CMK (cell line): ENCODE measurements at places on chromosomes 12 and 14.

DNA sequence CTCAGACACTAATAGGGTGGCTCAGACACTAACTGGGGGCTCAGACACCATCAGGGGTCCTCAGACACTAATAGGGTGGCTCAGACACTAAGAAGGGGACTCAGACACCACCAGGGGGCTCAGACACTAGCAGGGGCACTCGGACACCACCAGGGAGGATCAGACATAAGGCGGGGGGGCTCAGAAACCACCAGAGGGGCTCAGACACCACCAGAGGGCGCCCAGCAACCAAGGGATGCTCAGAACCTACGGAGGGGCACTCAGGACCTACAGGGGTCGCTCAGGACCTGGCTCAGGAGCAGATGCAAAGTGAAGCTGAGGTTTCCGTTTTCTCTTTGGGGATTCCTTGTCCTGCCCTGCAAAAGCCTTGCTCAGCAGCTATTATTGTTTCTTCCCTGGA is 448.5 kb downstream of the TMEM121 start:
- peak; percentile 17 for DNase-seq

DNA sequence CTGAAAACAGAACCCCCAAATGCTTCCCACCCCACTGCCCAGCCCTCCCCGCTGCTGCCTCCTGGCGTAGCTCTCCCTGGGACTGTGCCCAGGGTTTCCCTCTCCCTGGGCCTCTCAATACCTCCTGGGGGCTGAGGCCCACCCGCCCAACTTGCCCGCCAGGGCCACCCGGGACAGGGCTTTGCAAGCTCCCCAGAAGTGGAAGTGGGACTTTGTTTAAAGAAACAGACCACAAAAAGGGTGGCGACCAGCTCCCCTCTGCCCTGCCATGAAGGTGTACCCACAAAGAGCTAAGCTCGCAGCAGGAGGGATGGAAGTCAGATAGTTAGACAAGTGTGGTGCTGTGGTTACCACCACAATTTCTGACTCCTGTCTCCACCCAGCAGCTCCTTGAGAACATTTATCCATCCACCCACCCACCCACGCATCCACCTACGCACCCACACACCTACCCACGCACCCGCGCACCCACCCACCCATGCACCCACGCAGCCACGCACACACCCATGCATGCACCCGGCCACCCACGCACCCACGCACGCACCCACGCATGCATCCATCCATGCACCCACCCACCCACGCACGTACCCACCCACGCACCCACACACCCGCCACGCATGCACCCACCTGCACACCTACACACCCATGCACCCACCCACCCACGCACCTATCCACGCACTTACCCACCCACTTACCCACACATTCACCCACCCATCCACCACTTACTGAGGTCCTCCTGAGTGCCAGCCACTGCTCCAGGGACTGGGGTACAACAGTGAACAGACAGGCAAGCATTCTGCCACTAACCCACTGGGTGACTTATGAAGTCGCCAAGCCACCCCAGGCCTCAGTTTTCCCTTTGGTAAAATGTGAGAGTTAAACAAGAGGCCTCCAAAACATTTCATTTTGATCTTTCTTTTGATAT is 127.3 kb downstream of the SCARB1 start:
- no peak for DNase-seq

DNA sequence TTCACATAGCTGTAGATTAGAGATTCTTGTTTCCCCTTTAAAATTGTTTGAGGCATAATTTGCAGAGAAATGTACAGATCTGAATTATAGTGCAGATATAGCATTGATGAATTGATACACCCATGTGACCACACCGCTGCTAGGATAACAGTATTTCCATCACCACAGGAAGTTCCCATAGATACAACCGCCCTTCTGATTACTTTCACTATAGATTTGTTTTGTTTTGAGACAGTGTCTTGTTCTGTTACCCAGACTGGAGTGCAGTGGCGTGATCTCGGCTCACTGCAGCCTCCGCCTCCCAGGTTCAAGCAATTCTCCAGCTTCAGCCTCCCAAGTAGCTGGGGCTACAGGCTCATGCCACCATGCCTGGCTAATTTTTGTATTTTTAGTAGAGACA is 8.8 kb upstream of the ASPG start:
- DNase-seq, result no peak

DNA sequence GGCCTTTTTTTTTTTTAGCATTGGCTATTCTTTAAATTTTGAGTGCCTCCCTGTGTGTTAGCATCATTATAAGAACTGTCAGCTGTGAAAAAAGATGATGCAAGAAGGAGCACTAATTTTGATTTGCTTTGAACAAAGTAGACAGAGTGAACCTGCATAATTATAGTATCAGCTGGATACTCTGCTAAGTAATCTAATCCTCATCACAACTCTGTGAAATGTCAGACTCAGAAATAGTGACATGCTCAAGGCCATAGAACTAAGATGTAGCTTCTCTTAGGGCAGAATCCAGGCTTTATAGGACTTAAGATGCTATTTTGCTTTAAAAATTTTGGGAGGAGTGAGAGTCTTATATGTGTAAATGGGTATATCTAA is 31.9 kb downstream of the FBXO34 start:
- DNase-seq, result no peak

- no peak for DNase-seq
These were observed 501.7 kb upstream of the SEL1L start for GRCh38 chr14:82035397-82035796.

- no peak for DNase-seq
These were observed 13.6 kb downstream of the ARHGEF40 start for GRCh38 chr14:21083565-21084325.

DNA sequence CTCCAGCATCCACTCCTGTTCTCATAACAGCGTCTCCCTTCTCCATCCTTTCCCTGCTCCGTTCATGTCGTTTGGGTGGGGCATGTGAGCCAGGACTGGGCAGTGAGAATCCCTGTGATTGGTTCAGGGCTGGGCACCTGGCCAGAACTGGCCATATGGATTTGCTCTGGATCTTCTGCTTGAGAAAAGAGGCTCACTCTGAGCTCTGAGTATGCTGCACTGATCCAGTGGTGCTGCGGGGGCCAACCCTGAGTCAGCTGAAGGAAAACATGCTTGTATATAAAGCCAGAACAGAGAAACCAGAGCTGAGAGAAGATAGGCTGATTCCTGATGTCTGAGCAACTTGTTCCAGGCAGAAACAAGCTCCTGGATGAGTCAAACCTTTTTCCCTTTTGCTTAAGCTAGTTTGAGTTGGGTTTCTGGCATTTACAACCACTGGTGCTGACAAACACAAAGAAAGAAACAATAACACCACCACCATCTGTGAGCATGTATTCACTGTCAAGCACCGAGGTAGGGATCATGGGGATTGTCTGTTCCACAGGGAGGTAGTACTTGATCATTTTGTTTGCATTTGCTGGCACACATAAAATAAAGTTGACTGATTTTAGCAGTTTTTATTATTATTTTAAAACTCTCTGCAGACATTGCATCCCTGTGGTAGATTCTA is 14.0 kb upstream of the HPD start:
- no peak for DNase-seq

GRCh38 chr12:96434107-96434506 is 33.9 kb upstream of the CDK17 start:
- DNase-seq, result peak; percentile 36

GRCh38 chr12:109818905-109819500 is 14.2 kb downstream of the TRPV4 start:
- DNase-seq, result no peak

DNA sequence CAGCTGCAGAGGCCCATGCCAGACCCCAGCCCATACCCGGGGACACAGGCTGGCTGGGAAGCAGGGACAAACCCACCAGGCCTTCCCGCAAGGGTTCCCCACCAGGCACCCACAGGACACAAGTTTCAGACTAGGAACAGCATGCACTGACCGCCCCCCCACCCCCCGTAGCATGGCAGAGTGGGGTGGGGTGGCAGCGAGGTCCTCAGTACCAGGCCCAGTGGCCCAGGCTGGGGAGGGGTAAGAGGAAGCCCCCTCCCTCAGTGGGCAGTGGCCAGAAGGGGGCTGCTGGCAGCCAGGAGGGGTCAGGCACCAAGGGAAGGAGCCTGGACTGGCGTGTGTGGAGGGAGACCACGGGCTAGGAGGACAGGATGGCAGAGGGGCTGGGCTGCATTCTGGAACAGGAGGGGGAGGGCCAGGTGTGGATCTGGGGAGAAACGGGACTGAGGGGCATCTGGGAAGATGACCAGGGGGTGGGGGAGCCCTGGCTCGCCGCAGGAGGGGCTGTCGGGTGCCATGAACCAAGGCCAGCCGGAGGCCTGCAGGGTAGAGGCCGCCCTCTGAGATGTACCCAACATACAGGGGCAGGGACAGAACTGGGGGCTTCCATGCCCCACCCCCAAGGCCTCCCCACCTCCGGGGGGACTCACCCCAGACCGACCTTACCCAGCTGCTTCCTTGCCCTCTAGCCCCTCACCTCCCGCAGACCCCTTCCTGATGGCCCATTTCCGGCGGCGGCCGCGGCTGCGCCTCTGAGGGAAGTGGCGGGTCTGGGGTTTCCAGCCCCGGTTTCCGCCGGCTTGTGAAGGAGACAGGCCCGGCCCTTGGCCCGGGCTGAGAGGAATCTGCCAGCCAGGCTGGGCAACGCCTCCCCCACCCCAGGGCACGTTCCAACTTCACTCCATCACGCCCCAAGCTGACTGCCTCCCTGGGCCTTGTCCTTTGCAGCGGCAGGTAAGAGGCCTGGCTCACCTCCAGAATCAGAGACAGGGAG is 5.6 kb upstream of the JAG2 start:
- DNase-seq, result no peak

- DNase-seq, result no peak
These were observed 14.9 kb downstream of the ABCB9 start for GRCh38 chr12:122951406-122951805.

DNA sequence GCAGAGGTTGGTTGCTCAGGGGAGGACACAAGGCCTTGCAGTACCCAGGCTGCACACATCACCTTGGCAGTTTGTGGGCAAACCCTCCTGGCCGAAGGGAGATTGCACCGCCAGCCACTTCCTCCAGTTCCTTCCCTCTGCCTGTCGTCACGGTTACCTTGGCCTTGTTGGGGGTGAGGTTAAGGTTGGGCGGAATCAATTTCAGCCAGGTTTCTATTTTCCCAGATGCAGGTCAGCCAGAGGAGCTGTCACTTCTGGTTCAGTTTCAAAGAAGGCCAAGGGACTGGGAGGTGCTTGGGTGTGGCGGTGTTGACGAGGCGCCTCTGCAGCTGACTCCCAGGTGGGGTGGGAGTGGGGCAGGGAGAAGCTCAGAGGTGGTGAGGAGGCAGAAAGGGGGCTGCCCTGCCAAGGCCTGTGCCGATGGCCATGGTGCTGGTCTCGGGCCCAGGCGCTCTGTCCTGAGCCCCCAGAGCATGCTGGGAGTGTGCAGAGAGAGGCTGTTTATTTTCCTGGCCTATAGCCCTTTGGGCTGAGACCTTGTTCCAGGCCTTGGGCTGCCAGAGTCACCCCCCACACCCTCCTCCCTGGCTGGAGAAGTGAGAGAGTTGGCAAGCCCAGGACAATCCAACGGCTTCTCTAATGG is 31.4 kb downstream of the JDP2 start:
- no peak for DNase-seq

GRCh38 chr12:122871851-122872780 is 23.8 kb downstream of the VPS37B start:
- DNase-seq, result no peak

DNA sequence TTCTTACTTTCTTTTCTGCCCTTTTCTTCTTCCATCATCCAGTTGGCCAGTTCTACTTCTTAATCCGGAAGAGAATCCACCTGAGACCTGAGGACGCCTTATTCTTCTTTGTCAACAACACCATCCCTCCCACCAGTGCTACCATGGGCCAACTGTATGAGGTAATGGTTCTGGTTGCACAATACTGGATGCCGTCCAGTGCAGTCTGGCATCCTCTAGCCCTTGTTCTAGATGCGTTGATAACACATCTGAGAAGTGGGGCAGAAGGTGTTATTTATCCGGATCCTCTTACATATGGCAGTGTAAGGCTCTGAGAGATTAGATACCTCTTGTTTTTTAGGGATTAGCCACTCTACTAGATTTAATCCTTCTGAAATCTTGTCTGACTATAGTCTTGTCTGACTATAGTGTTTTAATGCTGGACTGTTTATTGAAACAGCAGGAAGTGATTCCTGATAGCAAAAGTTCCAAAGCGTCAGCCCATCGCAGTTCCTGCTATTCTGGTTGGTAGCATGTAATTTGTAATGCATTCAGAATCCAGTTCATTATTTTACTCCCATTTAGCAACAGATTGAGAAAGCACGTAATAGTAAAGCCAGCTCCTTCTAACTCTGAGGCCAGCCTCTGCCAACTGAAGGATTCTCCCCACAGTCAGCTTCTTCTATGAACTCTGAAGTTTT is 7.9 kb downstream of the GABARAPL1 start:
- DNase-seq, result no peak

GRCh38 chr14:103026988-103027387 is 30.4 kb downstream of the CDC42BPB start:
- DNase-seq, result no peak

- no peak for DNase-seq
These were observed 20.2 kb downstream of the VPS37B start for GRCh38 chr12:122875590-122876220.

- DNase-seq, result peak; percentile 4
These were observed 87.2 kb upstream of the FGD4 start for GRCh38 chr12:32312049-32312670.

- DNase-seq, result no peak
These were observed 94.5 kb downstream of the MYRFL start for GRCh38 chr12:69919495-69919894.

- DNase-seq, result no peak
These were observed 64.6 kb downstream of the SOX5 start for GRCh38 chr12:23884909-23885308.

GRCh38 chr12:4580281-4580688 is 18.3 kb downstream of the DYRK4 start:
- no peak for DNase-seq

GRCh38 chr14:77041881-77042545 is 13.5 kb upstream of the IRF2BPL start:
- no peak for DNase-seq

DNA sequence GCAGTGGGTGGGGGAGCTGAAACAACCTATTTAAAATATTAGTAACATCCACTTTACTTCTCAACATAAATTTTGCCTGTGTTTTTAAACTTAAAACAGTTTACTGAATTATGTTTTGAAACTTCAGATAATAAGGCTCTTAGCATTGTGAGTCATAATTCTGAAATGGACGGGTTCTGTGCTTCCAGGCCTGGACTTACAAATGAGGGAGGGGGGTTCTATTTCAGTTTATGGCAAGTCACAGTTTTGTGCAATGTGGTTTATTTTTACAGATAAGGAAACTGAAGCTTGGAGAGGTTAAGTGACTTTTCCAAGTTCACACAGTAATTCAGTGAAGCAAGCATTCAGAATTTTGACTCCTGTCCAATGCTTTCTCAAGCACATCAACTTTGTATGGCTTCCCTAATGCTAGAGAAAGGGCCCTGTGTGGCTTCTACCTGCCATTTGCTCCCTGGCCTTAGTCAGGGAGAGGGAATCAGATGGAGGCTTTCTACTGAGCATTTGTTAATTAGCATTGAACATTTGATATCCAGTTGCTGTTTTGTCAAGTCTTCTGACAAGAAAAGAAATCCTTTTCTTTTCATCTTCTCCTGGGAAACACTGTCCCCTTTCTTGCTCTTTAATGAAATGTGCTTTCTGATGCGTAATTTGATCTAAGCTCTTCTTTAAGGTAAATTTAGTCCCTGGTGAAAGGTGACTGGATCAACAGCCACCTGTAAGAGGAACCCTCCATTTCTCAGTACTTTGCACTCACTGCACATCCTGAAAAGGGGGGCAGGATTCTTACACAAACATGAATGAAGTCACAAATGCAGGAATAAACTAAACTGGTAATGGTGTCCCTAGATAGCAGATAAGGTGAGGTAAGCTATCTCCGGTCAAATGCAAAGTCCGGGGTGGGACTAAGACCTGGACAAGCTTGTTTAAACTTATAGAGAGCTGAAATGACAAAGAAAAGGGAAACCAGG is 2.5 kb upstream of the SALL2 start:
- no peak for DNase-seq
